SJSA1 (cell line): ENCODE measurements at places on chromosomes 12 and 14. TPM values are rescaled to one million over a fixed set of nuclear protein-coding genes. Genes with fewer than 3 reads are reported as not detected.

- no peak overlapping the region for H3K27ac ChIP-seq
- H3K4me3 ChIP-seq: no peak overlapping the region
Measured at GRCh38 chr14:94460631-94461416, 8.2 kb upstream of the SERPINA11 start.

- DNase-seq: no peak
- no peak overlapping the region for H3K4me3 ChIP-seq
- H3K4me1 ChIP-seq: peaks cover 13% of the 10 kb centered on the region
- H3K36me3 ChIP-seq: no peaks in the 10 kb centered on the region
Measured at GRCh38 chr12:92953747-92954146, 24.7 kb upstream of the EEA1 start.

The APPL2 gene
- total RNA-seq: 519 and 584 TPM in 2 replicates

The MMP14 gene
- 101 and 117 TPM in 2 replicates for total RNA-seq

The DDN gene
- total RNA-seq: 0.34 TPM in 1 of 2 replicates, not detected in the other
